ENCODE measurements at places on chromosomes 4 and X. TPM values are rescaled to one million over a fixed set of nuclear protein-coding genes. Genes with fewer than 3 reads are reported as not detected.

PCDH7 gene
- total RNA-seq = 35.9 TPM

DNA sequence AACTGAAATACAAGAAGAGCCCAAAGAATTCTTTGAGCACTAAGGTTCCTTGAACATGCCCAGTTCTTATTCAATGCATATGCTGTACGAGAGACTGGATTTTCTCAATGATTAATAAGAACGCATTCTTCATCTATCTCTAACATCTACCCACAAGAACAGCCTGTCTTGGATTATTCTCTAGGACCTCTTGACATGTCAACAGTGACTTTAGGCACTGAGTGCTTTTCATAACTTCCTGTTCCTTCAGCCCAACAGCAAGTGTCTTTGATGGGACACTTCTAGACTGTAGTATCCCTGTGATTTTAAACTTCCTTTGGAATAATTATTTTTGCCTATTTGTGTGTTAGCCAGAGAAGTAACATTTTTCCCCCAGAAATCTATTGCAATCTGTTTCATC, 69.3 kb downstream of the OPHN1 start:
- no peak for DNase-seq

GRCh38 chr4:86935853-86936733, 1.3 kb downstream of the AFF1 start:
- DNase-seq = no peak

GRCh38 chr4:97845758-97846157, 297.5 kb downstream of the STPG2 start:
- no peak for DNase-seq

DNA sequence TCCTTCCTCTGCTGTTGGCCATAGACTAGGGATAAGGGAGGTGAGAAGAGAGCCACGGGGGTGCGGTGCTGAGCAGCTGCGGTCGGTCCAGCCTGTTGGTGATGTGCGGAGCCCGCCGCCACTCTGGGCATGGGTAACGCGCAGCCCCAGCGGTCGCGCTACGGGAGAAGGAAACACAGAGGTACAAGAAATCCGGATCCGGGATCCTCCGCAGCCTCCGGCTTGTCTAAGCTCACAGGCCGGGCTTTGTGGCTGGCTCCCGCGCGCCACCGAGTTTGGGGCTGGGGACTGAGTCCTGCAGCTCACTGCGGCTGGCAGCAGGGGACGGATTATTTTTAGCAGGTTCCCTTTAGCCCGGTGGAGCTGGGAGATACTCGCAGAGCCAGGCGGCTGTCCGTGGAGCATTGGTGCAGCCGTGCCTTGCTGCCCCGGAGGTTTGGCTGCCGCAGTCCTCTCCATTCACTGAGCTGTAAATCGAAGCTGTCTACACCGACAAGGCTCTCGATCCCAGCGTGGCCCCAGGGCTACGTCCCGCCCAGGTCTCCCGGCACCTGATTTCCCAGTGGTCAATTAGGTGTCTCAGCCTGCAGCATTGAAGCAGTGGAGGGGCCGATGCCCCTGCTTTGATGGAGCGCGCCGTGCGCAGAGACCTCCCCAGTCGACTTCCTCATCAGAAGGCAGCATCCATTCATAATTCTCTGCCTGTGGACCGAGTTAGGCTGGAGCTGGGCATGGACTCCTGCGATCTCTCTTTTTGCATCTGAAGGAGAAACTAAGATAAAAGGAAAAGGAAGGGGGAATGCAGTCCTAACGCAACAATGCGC, 81.9 kb upstream of the SCML1 start:
- DNase-seq = no peak

GRCh38 chr4:187139141-187139540, 415.5 kb upstream of the FAT1 start:
- no peak for DNase-seq

GPRASP2 gene
- 12.6 TPM for total RNA-seq

GRCh38 chr4:108172231-108172752, 3.6 kb upstream of the LEF1 start:
- peak; percentile 25 for DNase-seq

ARHGAP24 gene
- 35.7 TPM for total RNA-seq

GRCh38 chr4:88522702-88523324, 763 bp downstream of the PYURF start:
- peak; percentile 45 for DNase-seq

DNA sequence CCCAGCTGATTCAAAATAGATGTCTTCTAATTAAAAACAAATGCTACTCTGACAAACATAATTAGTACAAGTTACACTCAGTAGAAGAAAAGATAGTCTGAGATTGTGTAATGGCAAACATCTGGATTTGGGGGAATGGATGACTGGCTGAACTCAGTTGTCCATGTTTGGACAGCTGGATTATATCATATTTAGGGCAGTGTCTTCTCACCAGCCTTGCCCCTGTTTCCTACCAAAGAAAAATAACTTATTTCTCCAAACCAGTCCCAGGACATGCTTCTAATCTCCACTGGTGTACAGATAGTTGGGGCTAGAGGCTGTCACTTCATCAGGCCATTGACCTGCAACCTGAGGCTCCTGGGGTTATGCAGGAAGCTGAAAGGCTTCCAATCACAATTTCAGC, 237.3 kb downstream of the USP46 start:
- no peak for DNase-seq
